ENCODE measurements at places on chromosomes 7 and 10.

DNA sequence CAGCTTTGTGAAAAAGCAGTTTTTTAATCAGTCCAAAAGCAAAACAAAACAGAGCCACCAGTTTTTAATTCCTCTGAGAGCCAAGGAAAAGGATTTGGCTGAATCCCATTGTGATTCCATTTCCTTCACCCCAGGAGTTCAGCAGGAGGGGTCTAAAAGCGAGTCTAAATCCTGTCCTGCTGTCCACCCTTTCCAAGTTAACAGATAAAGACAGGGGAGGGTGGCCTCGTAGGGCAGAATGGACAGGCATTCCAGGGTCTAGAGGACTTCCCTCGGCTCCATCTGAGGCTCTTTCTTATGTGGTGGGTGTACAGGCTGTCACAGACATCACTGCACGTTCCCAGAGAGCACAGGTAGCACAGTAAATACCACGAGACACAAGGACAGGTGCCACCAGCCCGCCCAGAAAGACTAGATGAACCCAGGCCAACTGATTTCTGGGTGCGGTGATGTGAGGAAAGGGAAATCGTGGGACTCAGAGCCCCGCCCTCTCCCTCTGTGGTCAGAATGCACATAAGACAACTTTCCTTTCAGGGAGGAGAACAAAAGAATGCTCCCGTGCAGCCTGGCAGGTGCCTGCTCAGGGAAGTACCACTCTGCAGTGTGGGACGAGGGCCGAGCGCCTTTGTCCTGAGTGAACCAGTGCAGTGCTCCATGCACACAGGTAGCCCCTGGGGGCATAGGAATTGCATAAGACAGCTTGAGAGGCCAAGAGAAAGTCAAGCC, 119.7 kb downstream of the ABLIM1 start:
- DNase-seq = no peak

DNA sequence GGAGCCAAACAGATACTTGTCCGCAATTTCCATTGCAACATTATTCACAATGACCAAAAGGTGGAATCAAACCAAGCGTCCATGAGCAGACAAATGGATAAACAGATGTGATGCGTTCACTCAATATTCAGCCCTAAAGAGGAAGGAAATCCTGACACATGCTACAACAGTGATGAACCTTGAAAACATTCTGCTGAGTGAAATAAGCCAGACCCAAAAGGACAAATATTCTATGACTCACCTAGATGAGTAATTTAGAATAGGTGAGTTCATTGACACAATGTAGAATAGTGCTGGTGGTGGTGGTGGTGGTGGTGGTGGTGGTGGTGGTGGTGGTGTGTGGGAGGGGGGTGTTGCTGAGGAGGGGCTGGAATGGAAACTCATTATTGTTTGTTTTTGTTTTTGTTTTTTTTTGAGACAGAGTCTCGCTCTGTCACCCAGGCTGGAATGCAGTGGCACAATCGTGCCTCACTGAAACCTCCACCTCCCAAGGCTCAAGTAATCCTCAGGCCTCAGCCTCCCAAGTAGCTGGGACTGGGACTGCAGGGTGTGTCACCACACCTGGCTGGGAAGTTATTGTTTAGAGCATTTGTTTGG, 28.6 kb downstream of the SMKR1 start:
- DNase-seq = no peak

GRCh38 chr7:106765727-106766355, 99.2 kb upstream of the PIK3CG start:
- no peak for DNase-seq

DNA sequence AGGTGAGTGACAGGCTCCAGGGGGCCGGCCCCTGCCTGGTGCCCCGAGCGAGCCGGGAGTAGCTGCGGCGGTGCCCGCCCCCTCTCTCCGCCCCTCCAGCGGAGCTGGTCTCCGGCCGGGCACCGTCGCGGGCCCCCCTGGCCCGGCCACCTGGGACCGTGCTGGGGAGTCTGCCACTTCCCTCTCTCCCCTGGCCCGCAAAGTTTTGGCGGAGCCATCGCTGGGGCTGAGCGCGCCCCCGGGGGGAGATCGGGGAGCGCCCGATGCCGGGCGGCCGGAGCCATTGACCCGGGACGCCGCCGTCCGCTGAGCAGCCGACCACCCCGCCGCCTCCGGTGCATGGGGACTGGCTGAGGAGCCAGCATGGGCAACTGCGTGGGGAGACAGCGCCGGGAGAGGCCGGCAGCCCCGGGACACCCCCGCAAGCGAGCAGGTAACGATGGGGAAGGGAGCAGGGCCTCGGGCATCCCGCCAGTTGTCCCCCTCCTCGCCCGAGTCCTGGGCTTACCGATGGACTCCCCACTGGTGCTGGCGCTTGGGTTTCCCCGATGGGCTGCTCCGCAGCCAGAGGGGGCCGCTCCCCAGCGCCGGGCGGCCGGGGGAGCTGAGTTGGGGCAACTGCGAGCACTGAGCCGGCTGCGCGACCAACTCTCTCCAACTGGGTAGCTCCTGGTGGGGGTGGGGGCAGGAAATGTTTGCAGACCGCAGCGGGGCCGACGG, at the start of gene UBTD1:
UBTD1 (plus strand) TSS at position 84 of the 720 bp plus-strand sequence; CDS start at position 364, 280 bp downstream.
- DNase-seq = peak; percentile 9

DNA sequence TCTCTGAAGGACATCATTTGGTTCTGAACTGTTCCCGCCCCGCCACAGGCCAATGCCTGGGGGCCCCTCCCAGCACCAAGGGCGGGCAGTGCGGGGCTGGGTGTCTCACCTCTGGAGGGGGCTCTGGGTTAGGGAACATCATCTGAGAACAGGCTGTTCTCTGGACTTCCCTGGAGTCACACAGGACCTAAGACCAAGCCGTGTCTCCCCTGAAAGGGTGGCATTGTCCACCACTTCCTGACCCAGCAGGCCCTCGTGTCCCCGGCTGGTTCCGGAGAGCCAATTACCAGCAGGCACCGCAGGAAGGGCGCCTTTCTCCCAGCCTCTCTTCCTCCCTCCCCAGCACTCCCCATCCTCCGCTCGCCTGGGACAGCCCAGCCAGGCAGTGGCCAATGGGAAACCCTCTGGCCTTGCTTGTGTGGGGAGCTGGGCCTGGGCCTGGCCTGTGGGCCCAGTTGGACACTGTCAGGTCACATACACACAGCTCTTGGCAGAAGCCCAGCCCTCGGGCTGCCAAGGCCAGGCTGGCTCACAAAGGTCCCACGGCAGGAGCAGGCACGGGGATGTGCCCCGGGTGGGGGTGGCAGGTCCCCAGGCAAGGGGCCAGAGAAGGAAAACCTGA, 119.5 kb downstream of the SPDYE5 start:
- DNase-seq = no peak

Measured in activated CD4-positive, CD25-positive, alpha-beta regulatory T cell (primary cell).